A172 (cell line): ENCODE measurements at places on chromosomes 3 and 15. TPM values are rescaled to one million over a fixed set of nuclear protein-coding genes. Genes with fewer than 3 reads are reported as not detected.
A peak's percentile ranks its signal among the peaks of the same experiment; 100 is the strongest.

- DNase-seq, result peak; percentile 41
Measured at GRCh38 chr15:90654233-90655136, 62.7 kb upstream of the BLM start.

- DNase-seq, result no peak
Measured at GRCh38 chr3:61680617-61681016, 119.2 kb downstream of the PTPRG start.

DNA sequence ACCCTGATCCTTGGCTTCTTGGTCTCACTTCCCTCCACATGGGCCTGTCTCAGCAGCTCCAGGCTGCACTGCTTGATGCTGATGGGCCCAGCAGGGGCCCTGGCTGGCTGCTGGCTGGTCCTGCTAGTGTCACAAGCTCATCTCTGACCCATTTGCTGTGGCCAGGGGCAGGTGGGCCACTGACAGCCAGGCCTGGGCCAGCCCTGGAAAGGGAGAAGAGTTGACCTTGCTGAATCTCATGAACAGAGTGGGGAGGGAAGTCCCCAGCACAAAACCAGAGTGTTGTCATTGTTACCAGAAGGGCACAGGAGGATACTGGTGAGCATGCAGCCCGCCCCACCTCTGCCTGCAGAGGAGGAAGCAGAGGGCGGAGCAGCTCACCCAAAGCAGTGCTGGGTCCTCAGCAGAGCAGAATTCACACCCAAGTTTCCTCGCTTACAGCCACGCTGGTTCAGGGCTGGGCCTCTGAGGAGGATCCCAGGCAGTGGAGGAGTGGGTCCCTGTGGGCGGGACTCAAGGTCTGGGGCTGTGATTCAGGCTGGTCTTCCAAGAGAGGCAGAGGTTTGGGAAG, 7.6 kb upstream of the KLF15 start:
- no peak for DNase-seq

SLC35G2 gene
- 18.5 and 20.6 TPM in 2 replicates for total RNA-seq

ONECUT1 gene
- 0.05 TPM in 1 of 2 replicates, not detected in the other for total RNA-seq

DNA sequence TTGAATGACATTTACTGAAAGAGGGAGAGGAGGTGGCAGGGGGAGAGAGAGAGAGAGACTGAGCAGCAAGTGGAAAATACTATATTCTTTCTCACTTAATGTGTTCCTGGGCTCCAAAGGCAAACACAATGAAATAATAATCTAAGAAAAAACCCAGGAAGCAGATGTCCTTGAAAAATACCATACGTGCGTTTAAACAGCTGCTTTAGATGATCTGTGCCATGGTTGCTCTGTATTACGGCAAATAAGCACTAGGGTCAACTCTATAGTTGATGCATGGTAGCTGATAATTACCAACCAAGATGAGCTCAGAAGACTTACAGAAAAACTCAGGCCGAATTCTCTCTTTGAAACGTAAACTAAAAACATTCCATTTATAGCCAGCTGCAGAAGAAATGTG, 410.3 kb upstream of the TBL1XR1 start:
- no peak for DNase-seq

- DNase-seq, result peak; percentile 12
Measured at GRCh38 chr3:57864853-57865252, 108.7 kb downstream of the SLMAP start.

DNA sequence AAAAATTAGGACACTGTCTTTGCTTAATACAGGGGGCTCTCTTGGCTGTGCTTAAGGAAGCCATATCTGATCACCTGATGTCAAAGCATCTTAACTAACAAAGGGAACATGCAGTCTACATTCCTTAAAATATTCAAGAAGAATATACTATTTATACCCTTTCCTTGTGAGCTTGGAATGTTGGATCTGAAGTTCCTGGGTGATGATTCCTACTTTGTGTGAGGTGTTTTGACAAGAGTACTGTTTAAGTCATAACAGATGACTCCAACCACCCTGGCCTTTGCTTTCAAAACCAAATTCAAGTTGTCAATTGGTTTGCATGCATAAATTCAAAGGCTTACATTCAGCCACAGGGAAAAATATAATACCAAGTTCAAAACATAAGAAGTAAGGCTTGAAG, 862.7 kb upstream of the SEMA6D start:
- DNase-seq, result no peak

GOLGA8R gene
- 0.43 and 1.8 TPM in 2 replicates for total RNA-seq

GNAT1 gene
- not detected in 2 replicates for total RNA-seq

GRCh38 chr3:121998611-121999473, 23.2 kb downstream of the ILDR1 start:
- no peak for DNase-seq

STAG1 gene
- 43.0 and 50.6 TPM in 2 replicates for total RNA-seq

WNT5A gene
- 10.1 and 15.6 TPM in 2 replicates for total RNA-seq

SAMMSON gene
- 0.12 and 0.84 TPM in 2 replicates for total RNA-seq

DNA sequence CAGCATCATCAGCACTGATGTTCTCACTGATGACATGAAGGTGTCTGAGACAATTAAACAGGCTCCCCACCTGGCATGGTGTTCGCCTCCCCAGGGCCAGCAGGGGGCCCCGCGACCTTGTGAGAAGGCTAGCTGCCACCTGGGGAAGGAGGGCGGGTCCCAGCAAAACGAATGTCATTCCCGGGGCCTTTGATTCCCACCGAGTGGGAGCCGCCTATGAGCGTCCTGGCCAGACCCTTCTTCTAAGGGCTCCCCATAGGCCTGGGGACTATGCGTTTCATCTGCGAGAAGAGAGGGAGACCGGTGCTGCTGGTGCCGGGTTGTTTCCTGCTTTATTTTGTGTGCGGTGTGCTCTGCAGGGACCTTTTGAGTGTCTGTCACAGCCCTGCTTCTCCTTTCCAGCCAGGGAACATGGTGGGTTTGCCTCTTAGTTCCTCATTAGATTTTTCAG, 20.5 kb upstream of the MINDY4B start:
- DNase-seq, result peak; percentile 29
